ENCODE measurements at places on chromosomes 5 and 9.

DNA sequence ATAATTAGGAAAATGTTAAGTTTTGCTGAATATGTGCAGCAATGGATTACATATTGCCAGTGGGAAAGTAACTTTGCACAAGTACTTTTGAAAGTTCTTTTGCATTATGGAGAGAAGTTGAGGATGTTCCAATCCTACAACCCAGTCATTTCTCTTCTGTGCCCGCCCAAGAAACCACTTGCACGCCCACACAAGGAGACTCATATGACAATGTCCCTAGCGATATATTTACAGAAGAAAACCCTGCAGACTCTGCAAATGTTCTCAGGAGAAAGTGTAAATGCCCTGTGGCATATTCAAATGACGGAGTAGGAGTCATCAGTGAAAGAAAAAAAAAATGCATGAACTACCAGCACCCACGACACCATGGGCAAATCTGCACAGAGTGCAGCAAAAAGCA is 356.5 kb downstream of the CTNND2 start:
- no peak for DNase-seq

GRCh38 chr5:113232221-113232620 is 202.6 kb downstream of the TSSK1B start:
- DNase-seq = no peak

DNA sequence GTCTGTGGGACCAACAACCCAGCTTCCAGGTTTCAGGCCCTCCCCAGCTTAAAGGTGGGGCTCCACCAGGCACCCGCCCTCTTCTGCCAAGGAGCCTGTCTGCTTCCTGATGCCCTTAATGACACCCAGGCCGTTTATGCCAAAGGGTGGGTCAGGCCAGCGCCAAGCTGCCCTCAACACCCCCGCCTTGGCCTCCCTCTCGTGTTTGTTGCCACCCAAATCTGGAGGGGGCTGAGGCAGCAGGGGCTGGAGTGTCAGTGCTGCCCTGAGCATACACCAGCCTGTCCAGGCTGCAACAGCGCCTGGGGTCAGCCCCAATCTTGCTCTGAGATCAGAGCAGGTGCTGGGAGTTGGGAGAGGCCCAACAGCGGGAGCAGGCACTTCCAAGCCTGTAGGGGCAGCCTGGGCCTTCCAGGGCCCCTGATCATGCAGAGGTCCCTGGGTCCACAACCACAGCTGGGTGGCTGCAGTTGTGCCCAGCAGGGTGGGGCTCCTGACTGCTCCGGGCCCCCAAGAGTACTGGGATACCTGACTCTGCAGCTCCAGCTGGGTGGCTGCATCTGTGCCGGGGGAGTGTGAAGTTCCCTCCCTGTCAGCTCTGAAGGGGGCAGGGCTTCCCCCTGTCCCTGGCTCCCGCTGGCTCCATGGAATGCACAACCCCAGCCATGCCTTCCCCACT is 34.5 kb upstream of the TYRP1 start:
- DNase-seq = no peak

GRCh38 chr5:127337876-127338275 is 47.3 kb downstream of the MEGF10 start:
- DNase-seq = no peak

- no peak for DNase-seq
These were observed 201.2 kb downstream of the ACTL7B start for GRCh38 chr9:108654566-108654965.

DNA sequence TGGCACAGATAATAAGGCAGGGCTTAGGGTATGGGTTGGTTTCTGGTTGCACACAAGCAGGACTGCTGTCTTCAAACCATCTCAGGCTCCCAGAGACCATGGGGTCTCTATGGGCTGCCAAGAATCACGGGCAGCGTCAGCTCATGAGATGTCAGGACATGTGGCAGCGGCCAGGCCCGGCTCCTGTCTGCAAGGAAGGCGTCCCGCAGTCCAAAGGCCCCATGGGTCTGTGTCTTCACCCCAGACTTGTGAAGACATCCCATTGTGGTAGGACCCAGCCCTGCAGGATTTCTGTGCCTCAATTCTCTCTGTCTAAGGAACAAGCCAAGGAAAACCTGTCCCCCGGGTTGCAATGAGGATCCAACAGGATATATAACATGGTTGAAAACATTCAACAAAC is 32.6 kb downstream of the IPPK start:
- no peak for DNase-seq

DNA sequence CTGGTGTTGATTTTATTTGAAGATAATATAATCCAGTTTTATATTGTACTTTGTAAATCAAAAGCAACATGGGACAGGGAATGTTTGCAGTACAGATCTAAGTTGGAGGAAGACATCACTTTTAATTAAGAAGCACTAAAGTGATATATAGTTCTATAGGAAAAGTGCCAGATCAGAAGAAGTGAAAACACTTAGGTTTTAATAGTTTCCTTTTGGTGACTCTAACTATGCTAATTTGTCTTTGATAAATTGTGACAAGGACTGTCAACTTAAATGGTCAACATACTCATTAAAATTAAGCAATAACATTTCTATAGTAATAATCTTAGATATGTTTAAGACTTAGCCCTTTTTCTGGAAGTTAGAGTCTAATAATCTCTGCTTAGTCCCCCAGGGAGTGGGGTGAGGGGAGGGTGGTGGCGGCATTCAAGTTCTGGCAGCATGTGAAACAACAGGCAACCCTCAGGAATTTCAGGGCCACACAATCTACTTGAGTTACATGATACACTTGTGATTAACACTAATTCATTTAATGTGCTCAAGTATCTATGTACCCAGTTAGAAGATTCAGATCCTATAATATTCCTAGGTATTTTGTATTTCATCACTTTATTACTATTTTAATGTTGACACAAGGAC is 1026.5 kb downstream of the NR2F1-AS1 start:
- no peak for DNase-seq
